H4 (cell line): ENCODE measurements at places on chromosomes 1 and 21. TPM values are rescaled to one million over a fixed set of nuclear protein-coding genes. Genes with fewer than 3 reads are reported as not detected.

- no peak for DNase-seq
These were observed 11.2 kb downstream of the MEF2D start for GRCh38 chr1:156489166-156489934.

- no peak for DNase-seq
These were observed 146.1 kb upstream of the VANGL1 start for GRCh38 chr1:115495625-115496024.

DNA sequence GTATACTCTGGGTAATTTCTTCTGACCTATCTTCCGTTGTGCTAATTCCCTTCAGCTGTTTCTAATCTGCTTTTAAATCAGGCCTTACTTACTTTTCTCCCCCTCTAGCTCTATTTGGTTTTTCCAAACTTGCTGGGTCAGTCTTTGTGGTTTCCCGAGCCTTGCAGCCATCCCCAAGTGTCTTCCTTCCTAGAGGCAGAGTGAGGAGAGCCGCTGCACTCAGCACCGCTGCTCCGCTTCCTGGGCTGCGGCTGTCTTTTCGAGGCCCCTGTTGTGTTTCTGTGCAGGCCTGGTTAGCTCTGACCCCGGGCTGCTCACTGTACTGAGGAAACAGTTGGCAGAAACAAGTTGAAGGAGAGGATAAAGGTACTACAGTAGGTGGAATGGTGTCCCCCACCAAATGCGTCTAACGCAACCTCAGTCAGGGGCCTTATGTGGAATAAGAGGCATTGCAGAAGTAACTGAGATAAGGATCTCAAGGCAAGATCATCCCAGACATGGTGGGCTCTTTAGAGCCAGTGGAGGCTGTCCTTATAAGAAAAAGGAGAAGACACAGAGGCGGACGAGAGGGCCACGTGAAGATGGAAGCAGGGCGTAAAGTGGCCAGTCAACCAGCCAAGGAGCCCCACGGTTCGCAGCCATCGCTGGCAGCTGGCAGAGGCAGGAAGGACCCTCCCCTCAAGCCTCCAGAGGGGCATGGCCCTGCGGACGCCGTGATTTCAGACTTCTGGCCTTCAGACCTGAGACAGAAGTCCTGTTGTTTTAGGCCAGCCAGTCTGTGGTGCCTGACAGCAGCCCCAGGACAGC lies 10.5 kb downstream of the WNT9A start:
- DNase-seq: no peak

GRCh38 chr1:208122612-208123358 lies 121.4 kb downstream of the PLXNA2 start:
- DNase-seq: no peak

The PRKACB gene
- total RNA-seq: 14.5 and 25.0 TPM in 2 replicates

The LRRC53 gene
- total RNA-seq: not detected in 2 replicates
